AG09319 (cell line): ENCODE measurements at places on chromosomes 6 and 20.

- DNase-seq = no peak
Observed at GRCh38 chr6:137323860-137324259, 104.7 kb upstream of the IFNGR1 start.

- DNase-seq = no peak
Observed at GRCh38 chr6:145306489-145306888, 428.8 kb downstream of the EPM2A start.

GRCh38 chr6:13135152-13135551 lies 193.2 kb downstream of the TBC1D7 start:
- DNase-seq = no peak

DNA sequence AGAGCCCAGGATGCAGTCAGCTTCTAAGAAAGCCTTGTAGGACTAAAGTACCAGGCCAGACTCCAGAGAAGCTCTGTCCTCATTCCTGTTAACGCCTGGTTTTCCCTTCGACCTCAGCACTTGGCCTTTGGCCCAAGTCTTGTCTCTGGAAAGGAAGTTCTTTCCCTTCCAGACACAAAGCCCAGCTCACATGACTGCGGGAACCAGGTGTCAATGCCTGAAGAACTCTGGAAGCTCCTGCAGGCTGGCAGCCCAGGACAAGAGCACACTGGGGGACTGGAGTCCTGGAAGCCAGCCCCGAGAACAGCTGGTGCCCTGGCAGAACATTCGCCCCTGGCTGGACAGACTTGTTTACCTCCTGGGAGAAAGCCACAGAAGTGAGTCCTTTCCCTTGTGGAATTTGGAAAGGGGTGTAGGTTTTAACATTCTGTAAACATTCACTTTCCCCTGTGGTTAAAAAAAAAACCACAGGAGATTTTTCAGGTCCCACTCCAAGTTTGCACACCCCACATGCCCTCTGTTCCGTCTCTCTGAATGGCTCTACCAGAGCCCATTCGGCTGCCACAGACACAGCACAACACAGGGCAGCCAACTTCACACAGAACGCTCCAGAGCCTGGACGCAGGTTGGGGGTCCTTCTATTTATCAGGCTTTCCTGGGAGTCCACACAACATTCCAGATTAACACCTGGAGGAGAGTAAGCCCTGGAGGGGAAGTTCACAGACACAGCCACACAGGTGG lies 18.1 kb downstream of the ACSS1 start:
- peak; percentile 34 for DNase-seq

- DNase-seq = no peak
Observed at GRCh38 chr6:30740540-30740870, 2.0 kb downstream of the FLOT1 start.
